ENCODE measurements at places on chromosomes 11 and 22. TPM values are rescaled to one million over a fixed set of nuclear protein-coding genes. Genes with fewer than 3 reads are reported as not detected.

SPECC1L gene
- total RNA-seq: 92.9 TPM

SYT13 gene
- total RNA-seq: not detected

LRRC75B gene
- total RNA-seq: 7.8 TPM

PGA3 gene
- not detected for total RNA-seq

C22orf31 gene
- total RNA-seq: not detected

OR8K1 gene
- total RNA-seq: not detected

TMPRSS6 gene
- total RNA-seq: 0.31 TPM

PKDREJ gene
- total RNA-seq: 0.13 TPM

OR52E1 gene
- not detected for total RNA-seq

MAP6 gene
- 13.5 TPM for total RNA-seq

DNA sequence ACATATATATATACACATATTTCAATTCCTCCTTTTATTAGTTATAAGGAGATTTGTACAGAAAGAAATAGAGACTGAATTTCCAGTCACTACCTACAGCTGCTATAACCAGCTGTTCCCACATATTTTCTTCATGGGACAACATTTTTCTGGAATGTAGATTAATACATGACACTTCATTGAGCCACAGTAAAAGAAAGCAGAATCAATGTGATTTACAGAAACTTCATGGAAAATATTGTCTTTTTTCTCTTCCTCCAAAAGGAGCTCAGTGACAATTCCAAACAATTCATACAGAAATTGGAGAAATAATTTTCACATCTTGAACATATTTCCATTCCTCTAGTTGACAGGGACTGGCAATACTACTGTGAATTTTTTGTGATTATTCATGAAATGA is 249.2 kb downstream of the DLG2 start:
- no peak for DNase-seq

GRCh38 chr11:35610631-35611030 is 7.6 kb upstream of the FJX1 start:
- no peak for DNase-seq

DNA sequence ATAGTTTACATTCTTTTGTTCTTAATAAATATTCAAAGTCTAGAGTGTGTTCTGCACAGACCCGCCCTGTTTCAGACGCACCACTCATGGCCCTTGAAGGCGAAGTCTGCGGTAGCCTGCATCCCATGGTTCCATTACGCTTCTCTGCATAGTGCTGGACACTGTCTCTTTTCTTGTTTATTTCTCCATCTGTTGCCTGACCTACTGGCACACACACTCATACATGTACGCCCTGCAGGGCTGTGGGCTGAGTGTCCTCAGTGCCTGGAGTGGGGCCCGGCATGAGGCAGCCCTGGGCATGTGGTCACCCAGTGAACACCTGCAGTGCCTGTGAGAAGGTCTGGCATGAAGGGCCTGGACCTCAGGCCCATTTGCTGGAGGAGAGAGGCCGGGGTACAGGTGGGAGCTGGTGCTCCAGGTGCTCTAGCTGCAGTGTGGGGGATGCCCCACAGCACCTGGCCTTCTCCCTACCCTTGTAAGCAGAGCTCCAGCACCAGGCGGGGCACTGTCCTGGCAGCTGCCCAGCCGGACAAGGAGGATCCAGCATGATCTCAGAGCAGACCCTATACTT is 404.1 kb downstream of the TBC1D22A start:
- DNase-seq: no peak

- no peak for DNase-seq
Observed at GRCh38 chr22:17945156-17945887, 79.0 kb downstream of the MICAL3 start.

DNA sequence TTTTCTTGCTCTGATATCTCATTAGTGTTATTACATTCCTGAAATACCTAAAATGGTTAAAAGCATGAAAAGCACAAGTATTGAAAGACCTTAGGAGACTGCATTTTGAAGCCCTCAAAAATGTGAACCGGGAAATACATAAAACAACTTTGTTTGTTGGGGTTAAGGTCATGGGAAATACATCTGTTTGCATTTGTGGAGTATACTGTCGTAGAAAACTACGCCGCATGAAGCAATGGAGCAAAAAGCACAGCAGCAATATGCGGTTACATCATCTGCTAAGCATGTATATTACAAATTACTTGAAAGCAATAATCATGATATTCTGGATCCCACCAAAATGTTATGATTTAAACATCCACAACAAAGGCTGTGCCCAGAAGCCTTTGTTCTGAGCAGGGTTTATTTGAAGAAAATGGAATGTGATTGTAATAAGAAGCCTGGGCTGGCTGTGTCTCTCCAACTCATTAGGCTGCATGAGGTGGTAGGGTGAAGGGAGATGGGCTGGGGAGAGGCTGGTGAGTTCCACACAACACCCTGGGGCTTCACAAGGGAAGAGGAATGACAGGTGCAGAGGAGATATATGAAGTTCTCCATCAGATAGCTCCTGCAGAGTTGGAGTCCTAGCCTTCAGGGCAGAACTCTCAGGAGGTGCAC is 64.7 kb upstream of the LIN7C start:
- no peak for DNase-seq

DNA sequence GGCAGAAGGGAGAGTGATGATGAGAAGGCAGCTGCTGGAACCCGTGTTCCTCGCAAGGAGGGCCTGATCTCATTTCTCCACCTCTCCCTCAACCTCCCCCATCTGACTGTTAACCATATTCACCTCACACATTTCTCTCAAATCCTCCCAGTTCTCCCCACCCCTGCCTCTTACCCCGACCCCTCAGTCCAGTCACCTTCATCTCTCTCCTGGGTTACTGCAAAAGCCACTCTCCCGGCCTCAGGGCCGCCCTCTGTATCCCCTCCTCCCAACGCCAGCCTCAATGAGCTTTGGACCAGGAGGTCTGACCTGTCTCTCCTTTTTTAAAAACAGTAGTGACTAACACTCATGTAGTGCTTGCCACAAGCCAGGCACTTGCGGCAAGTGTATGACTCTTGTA is 29.5 kb upstream of the LMO1 start:
- no peak for DNase-seq

DNA sequence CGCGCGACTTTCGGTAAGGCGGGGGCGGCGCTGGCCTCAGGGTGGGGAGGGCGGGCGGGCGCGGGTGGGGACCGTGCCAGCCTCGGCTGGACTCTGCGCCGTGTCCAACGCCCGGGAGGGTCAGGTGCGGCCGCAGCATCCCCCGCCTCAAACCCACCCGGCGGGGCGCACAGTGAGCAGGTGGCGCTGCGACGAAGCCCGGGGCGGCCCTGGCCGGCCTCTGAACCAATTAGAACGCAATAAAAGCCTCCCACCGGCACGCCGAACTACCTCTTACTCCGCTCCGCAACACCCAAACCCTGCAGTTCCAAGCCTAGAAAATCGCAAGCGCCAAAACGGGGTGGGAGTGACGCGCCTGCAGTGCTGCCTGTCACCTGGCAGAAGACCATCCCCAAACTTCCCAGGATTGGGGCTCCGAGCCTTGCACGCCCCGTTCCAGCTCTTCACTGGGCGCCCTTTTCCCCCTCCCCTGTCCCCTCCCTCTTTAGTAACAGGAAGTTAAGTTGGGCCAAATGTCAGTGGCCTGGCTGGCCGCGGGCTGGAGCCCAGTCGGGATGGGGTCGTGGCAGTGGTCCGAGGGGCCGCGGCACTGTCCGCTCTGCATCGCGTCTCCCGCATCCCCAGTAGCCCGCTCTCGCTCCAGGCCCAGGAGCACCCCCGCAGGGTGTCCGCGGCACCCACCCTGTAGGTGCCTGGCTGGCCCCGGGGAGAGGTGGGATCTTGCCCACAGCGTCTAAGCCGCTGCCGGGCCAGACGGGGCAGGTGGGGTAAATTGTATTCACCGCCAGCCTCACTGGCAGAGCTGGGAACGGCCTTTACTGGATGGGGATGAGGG is 541 bp downstream of the MICAL2 start:
- DNase-seq: no peak

DNA sequence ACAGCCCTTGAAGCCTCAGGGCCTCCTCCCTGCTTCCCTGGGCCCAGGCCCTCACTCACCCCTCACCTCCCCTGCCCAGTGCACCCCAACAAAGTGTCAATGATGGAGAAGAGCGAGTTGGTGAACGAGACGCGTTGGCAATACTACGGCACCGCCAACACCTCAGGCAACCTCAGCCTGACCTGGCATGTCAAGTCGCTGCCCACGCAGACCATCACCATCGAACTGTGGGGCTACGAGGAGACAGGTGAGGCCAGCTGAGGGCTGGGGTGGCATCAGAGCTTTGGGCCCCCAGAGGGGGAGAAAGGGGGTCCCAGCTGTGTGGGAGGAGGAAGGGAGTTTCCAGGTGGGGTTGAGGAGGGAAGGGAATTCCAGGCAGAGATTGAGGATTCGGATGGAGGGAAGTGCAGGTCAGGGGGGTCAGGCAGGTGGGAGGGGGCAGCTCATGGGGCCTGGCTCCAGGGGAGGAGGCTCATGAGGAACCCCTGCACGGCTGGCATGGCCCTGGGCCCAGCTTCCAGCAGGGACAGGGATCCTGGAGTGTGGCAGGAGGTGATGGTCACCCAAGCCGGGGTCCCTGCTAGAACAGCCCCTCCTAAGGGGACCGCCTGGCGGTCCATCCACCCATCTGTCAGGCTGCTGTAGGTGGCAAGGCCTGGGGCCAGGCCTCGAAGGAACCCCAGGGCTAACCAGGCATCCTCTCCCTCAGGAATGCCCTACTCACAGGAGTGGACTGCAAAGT is 2.9 kb downstream of the SUSD2 start:
- no peak for DNase-seq

DNA sequence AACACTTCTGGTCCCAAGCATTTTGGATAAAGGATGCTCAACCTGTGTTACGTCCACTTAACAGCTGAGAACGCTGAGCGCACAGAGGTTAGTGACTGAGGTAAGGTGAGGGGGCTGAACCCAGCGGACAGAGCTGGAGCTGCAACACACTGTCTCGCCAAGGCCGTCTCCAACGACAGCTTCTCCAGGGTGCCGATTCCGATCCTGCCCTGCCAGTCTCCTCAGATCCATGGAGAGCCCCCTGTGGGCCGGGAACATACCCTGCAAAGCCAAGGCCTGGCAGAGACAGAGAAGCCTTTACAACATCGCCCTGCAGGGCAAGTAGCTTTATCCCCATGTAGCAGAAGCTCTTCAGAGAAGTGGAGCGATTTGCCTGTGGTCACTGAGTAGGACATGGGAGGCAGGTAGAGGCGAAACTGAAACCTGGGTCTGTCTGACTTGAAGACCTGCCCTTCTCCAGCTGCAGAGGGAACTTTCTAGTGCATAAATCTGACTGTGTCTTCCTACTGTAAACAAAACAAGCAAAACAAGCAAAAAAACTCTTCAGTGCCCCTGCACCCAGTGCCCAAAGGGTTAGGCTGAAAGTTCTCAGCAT is 72.8 kb downstream of the SCUBE1 start:
- DNase-seq: no peak

DNA sequence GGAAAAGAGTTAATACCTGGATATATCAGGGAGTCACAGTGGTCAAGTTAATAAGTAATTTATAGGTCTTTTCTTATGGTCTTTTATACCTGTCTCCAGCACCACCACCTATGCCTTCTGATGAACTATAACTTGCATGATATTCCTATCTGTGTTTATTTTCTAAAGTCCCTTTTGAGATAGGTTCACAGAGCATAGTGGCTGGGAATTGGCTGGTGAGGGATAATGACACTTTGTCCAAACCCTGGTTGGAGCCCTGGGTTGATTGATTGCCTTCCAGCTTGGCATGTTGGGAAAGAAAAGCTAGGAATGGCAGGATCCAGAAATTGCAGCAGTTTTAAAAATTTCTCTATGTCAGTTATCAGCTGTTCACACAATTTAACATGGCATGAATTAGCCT is 23.2 kb downstream of the HIPK3 start:
- no peak for DNase-seq

- no peak for DNase-seq
Observed at GRCh38 chr11:122778148-122778547, 60.2 kb upstream of the CRTAM start.

DNA sequence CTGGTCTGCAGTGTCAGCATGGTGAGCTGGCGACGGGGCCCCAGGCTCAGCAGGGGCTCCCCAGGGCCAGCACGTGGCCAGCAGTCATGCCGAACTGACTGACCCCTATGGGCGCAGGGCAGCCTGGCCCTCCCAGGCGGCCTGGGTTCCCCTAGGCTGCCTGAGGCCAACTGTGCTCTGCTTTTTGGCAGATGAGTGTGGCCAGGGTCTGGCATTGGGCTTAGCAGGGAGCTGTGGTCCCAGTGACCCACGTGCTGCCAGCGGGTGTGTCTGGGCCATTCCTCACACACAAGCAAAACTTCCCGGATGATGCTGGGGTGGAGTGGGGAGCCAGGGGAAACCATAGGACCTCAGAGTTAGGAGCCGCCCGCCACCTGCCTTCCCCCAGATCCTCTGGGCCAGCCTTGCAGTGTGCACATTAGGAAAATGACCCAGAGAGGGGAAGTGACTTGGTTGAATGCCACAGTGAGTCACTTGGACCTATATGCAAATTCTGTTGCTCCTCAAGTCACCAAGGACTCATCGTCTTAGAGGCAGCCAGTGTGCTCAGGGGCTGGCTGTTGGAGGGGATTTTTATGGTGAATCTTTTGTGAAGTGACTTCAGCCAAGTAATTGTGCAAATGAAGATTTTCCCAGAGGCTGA is 6.5 kb downstream of the ADORA2A start:
- no peak for DNase-seq

DNA sequence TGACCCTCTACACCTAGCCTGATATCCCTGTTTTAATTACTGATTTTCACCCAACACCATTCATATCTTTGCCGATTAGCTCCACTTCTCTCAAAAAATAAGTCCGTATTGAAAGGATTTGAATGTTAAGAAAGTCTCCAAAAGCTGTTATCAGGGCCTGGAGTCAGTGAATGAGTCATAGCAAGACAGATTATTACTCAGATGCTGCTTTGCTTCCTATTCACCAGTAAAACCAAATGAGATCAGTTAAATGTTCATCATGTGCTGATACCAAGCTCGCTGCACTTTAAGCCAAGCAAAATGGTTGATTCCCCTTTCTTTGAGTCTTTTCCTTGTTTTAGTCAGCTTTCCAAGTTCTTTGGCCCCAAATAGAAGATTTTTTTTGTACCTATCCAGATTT is 228.4 kb downstream of the FAT3 start:
- DNase-seq: no peak

- no peak for DNase-seq
Observed at GRCh38 chr11:78802058-78802761, 227.5 kb upstream of the NARS2 start.

DNA sequence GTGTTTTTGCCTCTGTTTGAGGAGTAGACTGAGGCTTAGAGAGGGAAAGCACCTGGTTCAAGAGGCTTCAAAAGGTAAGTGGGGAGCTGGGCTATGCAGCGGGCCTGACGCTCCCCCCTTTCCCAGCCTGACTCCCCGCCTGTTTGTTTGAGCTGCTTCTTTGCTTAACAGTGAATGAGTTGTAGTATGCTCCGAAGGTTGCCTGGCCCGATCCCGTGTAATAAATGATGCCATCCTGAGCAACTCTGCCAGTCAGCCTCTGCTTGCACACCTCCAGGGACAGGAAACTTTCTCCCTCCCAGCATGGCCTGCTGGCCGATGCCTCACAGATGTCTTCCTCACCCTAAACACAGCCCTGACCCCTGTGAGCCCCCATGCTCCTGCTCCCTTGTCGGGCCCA is 45.5 kb upstream of the TTLL12 start:
- DNase-seq: no peak

GRCh38 chr22:49297871-49298721 is 529.6 kb downstream of the BRD1 start:
- DNase-seq: peak; percentile 41

All from ureter (tissue), 1 donor.